ENCODE measurements at places on chromosomes 7 and 10. TPM values are rescaled to one million over a fixed set of nuclear protein-coding genes. Genes with fewer than 3 reads are reported as not detected.
A peak's percentile ranks its signal among the peaks of the same experiment; 100 is the strongest.

NODAL gene
- not detected for total RNA-seq

DNA sequence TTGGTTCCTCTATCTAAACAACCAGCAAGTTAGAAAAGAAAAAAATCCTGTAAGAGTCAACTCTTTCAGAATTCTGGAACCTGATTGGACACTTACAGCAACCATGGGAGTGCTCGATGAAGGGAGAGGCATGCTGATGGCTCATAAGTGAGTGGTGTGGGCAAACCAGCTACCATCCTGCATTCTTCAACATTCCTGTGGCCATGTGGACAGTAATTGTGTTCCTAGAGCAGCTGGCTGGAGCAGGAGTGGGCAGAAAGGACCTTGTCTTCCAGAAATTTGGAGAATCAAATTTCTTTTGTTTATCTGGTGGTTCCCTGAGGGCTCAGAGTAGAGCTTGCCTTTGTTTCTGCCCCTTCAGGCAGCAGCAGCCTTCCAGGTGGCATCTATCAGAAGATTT, 22.5 kb upstream of the MYL7 start:
- no peak for DNase-seq

GRCh38 chr7:127870231-127870907, 160.9 kb downstream of the LRRC4 start:
- no peak for DNase-seq

OPN4 gene
- total RNA-seq = not detected

NACAD gene
- total RNA-seq = 0.27 TPM

DNA sequence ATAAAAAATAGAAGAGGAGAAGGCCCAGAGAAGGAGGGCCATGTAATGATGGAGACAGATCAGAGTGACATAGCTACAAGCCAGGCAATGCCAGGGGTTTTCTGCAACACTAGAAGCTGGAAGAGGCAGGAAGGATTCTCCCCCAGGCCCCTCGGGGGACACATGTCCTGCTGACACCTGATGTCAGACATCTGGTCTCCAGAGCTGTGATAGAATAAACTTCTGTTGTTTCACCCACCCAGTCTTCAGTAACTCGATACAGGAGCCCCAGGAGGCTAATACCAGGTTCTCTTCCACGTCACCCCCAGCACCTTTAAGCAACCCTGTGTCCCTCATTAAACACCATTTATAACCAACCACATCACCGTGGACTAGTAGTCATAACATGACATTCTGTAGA, 94.9 kb downstream of the TMEM130 start:
- no peak for DNase-seq

ASB10 gene
- not detected for total RNA-seq

CNPY1 gene
- not detected for total RNA-seq

- no peak for DNase-seq
Observed at GRCh38 chr10:89814278-89814677, 112.9 kb downstream of the KIF20B start.

DNA sequence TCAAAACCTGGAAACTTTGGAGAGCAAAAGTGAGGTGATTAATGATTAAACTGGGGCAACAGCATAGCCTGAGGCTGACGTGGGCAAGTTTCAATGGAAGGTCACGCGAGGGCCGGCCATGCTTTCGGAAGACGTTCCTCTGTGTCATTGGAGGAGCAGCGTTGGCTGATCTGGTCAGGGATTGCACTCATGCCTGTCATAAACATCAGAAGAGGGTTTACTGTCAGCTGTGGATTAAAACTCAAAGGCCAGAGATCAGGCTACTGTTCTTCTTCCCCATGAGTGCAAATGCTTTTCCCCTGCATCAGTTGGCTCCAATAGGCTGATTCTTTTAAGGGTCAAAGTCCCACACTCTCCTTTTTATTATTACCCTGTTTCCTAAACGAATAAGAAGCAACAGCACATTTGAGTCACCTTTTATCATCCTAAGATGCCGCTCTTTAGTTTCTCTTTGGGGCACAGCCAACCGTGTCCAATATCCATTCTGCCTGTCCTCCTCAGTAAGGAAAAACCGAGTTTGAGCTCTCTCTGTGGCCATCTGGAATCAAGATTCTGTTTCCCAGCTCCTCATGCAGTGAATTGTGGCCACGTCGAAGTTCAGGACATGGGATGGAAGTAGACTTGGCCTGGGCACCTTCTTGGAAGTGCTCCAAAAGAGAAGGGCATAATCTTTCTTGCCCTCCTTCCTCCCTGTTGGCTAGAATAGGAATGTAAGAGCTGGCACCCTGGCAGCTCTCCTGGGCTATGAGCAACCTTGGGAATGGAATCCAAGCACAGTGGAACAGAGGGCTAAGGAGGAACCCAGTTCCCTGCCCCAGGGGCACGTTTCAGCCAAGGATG, 62.5 kb upstream of the INSIG1 start:
- no peak for DNase-seq

RINT1 gene
- 7.0 TPM for total RNA-seq

- no peak for DNase-seq
Observed at GRCh38 chr10:119461923-119462322, 80.6 kb downstream of the RGS10 start.

- peak; percentile 26 for DNase-seq
Observed at GRCh38 chr7:105014693-105015389, 836 bp downstream of the KMT2E start.

DNA sequence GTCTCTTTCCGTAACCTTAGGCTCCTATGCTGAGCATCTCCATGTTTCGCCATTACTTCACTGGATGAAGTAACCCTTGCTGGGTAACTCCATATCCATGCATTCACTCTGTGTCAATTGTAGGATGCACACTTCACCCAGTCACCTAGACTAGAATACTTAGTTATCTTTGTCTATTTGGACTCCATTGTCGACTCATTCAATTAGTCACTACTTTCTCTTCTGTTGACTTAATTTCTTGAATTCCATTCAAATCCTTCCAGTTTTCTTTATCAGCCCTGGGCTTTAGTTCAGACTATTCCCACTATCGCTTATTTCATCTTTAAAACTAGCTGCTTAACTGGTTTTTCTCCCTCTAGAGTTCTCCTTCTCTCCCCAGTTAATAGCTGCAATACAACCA, 111.3 kb upstream of the TNS3 start:
- DNase-seq = no peak

- DNase-seq = no peak
Observed at GRCh38 chr10:85645053-85645452, 721.5 kb downstream of the GRID1 start.
